Endodermal cell (in vitro differentiated cells): ENCODE measurements at places on chromosomes 5 and 9.

DNA sequence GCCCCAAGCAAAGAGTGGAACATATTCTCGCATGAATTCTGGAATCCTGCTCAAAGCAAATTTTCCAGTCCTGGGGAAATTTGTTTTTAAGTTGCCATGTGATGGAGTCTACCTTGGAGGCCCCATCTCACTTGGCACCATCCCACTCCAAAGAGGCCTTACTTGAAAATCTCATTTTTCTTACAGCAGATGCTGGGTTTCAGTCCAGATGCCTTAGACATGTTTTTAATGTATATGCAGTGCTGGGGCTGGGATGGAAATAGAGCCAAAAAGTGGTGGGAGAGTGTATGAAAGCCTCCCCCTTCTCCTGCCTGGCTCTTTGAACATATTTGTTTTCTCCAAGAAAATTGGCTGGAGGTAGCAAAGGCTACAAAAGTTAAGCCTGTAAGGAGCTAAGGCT lies 493.7 kb downstream of the ENC1 start:
- DNase-seq = no peak

- no peak for DNase-seq
These were observed 93.7 kb upstream of the SIMC1 start for GRCh38 chr5:176144508-176144907.

- DNase-seq = peak; percentile 91
These were observed 67.0 kb upstream of the DPYSL3 start for GRCh38 chr5:147576646-147577535.

- no peak for DNase-seq
These were observed 3.1 kb upstream of the B4GALT7 start for GRCh38 chr5:177596775-177597238.

DNA sequence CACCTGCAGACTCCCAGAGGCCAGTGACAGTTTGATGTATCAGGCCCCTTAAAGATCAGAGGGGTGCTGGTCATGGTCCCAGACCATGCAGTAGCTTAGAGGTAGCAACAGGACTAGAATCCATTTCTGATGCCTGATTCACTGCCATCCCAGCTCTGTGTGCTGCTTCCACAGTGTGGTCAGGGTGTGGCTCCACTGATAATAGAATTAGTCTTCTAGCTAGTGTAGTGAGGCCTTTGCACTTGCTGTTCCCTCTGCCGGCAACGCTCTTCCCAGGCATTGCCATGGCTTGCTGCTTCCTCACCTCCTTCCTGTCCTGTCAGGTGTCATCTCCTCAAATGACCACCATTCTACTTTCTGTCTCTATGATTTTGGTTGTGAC lies 15.8 kb downstream of the PPARGC1B start:
- DNase-seq = no peak

DNA sequence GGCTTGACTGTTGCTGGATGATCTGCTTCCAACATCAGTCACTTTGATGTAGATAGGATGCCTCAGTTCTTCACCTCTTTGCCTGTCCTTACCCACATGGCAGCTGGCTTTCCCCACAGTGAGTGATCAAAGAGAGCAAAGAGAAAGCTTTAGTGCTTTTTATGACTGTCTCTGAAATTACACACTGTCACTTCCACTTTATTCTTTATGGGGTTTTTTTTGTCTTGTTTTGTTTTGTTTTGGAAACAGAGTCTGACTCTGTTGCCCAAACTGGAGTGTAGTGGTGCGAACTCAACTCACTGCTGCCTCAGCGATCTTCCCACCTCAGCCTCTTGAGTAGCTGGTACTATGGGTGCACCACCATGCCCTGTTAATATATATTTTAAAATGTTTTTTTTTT lies 32.4 kb upstream of the C5orf24 start:
- no peak for DNase-seq

- no peak for DNase-seq
These were observed 503.6 kb upstream of the TUSC1 start for GRCh38 chr9:26181836-26182235.

GRCh38 chr9:98099346-98099745 lies 19.7 kb downstream of the TRIM14 start:
- peak; percentile 13 for DNase-seq

DNA sequence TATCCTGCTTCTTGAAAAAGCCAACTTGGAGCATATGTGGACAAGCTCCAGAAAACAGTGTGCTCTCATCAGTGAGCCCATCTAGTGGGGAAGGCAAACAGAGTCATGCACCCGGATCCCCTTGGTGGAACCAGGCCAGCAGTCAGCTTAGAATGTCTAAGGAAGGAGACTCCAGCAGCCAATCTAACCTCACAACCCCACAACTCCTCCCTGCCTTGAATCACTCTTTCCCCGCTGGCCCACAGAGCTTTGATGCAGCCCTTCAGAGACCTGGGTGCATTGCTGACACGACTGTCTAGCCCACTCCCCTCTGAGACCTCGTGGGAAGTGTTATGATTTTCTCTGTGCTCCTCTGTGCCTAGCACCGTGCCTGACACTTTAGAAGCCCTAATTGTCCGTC lies 623.7 kb downstream of the BNC2 start:
- no peak for DNase-seq

DNA sequence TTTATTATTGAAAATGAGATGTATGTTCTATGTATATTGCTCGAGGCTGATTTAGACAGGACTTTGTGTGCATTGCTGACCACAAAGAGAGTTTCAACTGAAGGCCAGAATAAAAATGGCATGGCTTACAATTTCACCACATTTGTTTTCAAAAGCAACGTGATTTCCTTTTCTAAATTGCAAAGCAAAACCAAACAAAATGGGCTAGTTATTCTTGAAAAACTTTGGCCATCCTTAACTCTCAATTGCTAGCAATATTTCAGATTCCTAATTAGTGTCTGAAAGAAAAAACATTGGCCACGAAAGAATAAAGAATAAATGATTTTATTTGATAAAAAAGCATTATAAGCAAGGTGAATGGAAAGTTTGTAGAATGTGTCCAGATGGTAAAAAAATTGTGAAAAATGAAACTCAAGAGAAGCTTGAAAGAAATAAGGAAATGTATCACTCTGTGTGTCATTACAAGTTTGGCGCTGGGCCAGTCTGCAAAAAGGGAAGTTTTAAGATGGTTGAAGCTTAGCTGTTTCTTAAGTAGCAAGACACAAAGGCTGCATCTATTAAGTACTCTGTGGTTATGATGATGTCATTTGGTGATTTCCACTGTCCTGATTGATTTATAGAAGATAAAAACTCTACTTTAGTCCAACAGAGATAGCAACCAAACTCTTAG lies 89.2 kb upstream of the PRLR start:
- DNase-seq = no peak
